NCI-H446 (cell line): ENCODE measurements at places on chromosomes 16 and 17.

- DNase-seq = no peak
Observed at GRCh38 chr17:57663326-57664070, 81.6 kb downstream of the CCDC182 start.

DNA sequence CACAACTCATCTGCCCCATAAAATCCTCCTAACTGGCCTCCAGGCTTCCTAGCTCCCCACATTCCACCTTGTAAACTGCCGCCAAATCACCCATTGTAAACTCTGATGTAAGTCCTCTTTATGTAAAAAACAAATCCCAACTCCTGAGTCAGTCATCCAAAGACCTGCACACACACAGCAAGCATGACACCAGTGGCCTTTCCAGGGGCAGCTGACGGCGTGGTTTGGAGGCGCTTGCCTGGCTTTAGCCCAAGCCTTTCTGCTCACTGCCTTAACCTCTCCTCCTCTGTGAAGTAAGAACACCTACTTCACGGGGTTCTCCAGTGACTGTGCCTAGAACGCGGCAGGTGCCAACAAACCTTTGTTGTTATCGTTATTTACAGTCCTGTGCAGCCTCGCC lies 14.0 kb downstream of the UBE2O start:
- no peak for DNase-seq

GRCh38 chr17:66775881-66776400 lies 59.0 kb upstream of the CACNG5 start:
- DNase-seq = no peak

- peak; percentile 27 for DNase-seq
Observed at GRCh38 chr17:54967621-54968261, 713 bp downstream of the COX11 start.

DNA sequence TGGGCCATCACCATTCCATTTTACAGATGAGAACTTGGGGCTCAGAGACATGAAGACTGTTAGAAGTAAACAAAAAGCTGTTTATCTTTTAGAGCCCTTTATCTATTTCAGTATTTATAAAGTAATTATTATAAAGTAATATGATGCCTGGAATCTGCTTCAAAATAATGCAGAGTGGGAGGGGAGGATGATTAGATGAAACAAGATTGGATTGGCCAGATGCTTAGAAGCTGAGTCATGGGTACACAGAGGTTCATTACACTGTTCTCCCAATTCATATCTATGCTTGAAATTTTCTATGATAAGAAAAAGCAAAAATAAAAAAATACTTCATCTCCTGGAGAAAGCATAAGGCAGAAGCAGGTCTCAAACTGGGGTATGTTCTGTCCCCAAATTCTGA lies 29.4 kb downstream of the TOM1L2 start:
- no peak for DNase-seq

DNA sequence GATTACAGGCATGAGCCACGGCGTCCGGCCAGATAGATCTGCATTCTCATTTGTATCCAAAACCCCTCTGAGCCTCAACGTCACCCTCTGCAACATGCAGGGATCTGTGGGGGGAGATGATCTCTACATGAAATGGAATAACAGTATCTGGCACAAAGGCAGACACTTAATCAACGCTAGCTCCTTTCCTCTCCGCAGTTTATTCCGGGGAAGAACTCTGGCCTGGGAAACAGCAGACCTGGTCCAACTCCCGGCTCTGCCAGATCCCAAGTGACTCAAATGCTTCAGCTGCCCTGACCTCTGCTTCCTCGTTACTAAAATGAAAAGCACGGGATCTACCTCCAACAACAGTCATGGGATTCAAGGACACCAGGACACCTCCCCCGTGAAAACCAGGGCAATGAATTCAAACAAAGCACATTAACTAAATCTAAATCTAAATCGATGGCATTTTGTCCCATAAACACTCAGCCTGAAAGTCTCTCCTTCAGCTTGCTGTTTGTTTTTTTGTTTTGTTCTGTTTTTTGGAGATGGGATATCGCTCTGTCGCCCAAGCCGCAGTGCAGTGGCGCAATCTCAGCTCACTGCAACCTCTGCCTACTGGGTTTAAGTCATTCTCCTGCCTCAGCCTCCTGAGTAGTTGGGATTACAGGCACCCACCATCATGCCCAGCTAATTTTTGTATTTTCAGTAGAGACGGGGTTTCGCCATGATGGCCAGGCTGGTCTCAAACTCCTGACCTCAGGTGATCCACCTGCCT lies 78.2 kb downstream of the NXN start:
- DNase-seq = no peak

GRCh38 chr16:72815348-72816318 lies 232.3 kb downstream of the ZFHX3 start:
- no peak for DNase-seq

- no peak for DNase-seq
Observed at GRCh38 chr17:61372436-61372835, 27.2 kb upstream of the TBX2 start.

DNA sequence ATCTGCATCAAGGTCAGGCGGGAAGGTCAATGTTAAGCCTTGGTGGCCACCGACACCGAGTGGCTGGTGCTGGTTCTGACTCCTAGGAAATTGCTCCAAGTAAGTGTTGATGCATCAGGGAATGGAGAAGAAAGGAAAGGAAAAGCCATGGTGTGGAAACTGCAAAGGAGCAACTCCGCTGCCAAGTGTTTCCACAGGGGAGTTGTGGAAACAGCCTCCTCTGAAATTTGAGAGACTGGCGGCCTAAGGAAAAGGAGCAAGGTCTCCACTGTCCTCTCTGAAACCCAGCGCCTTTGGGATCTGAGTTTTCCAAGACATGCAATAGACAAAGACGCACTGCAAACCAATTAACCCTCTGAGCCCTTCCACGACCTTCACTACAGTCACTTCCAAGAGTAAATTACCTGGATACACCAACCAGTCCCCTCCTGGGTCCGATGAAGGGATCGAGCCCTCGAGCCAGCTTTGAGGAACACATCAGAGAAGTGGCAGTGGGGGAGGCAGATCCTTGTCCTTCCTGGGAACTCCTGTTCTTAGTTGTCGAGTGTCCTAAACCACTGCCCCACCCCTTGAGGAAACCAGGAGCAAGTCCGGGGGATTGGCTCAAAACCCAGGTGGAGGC lies 51.1 kb downstream of the SRL start:
- no peak for DNase-seq

- DNase-seq = no peak
Observed at GRCh38 chr17:2136241-2136640, 81.3 kb downstream of the HIC1 start.

- no peak for DNase-seq
Observed at GRCh38 chr16:81710596-81710995, 68.5 kb upstream of the PLCG2 start.

DNA sequence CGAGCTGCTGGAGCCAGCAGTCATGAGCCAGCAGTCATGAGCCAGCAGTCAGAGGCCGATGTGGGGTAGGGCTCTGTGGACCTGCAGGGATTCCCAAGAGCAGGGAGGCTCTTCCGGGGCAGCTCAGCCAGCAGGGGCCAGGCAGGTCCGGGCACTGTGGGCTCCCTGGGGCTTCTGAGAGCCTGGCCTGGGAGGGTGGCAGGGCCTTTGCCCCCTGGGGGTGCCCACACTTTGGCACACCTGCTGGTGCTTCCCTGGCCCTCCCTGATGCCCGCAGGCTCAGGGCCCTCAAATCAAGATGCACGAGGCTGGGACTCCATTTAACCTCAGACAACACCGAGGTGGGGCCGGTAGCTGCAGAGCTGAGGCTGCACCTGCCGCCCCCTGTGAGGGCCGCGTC lies 18.1 kb downstream of the SOX8 start:
- DNase-seq = no peak

- DNase-seq = peak; percentile 87
Observed at GRCh38 chr17:78708510-78708973, 73.5 kb downstream of the CYTH1 start.

GRCh38 chr16:1789643-1790045 lies 3.9 kb downstream of the IGFALS start:
- no peak for DNase-seq
